ENCODE measurements at places on chromosomes 7 and 10. TPM values are rescaled to one million over a fixed set of nuclear protein-coding genes. Genes with fewer than 3 reads are reported as not detected.

LDB1 gene
- total RNA-seq: 51.8 TPM

GHRHR gene
- total RNA-seq: not detected

STX1A gene
- total RNA-seq: 9.0 TPM

GALNT17 gene
- 27.0 TPM for total RNA-seq

ABI1 gene
- total RNA-seq: 60.1 TPM

CYP3A4 gene
- not detected for total RNA-seq

DNA sequence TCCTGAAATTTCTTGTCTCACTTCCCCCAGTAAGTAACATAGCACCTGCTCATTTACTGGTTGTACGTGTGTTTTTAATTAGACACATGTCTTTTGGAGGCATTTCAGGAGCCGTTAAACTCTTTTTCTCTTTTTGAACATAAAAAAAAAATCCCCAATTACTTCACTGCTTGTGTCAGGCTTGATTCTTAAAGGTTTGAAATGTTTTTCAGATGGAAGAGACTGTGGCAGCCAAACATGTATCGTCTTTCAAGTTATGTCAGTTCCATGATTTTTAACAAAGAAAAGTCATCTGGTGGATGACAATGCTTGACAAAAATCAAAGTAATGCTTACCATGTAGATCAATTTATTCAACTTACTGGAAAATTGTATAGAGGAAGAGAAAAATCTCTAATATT lies 585.8 kb downstream of the GATA3 start:
- no peak for DNase-seq

GRCh38 chr7:4113271-4113670 lies 568.8 kb upstream of the FOXK1 start:
- DNase-seq: no peak

Data from urinary bladder (tissue), 4 donors.